ENCODE measurements at places on chromosomes 2 and 18.

- DNase-seq: no peak
Observed at GRCh38 chr2:1798115-1798784, 53.9 kb upstream of the PXDN start.

DNA sequence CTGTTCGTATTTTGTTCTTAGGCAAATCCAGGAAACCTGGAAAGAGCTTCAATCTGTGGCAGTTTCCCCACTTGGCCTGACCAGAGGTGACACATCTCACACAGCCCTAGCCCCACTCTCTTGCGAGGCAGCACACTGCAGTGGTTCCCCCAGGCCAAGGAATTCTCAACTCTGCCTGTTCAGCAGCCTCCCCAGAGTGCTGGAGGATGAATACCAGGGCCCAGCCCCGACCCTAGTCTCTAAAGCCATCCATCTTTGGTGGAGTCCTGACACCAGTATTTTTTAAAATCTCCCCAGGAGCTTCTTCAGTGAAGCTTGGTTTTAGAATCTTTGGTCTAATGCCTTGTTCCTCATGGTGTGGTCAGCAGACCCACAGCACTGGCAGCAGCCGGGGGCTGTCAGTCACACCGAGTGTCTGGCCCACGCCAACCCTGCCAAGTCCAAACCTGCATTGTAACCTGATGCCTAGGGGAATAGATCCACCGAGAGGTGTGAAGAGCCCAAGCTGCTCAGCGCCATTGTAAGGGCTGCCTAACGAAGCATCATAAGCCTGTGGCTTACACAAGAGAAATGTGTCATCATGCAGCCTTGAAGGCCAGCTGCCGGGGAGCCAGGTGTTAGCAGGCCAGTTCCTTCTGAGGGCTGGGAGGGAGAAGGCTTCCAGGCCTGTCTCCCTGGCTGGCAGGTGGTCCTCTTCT is 428.7 kb upstream of the ID2 start:
- peak; percentile 42 for DNase-seq

- no peak for DNase-seq
Observed at GRCh38 chr2:23280401-23280800, 104.6 kb upstream of the KLHL29 start.

- DNase-seq: no peak
Observed at GRCh38 chr2:223465793-223466192, 136.4 kb downstream of the SCG2 start.

- DNase-seq: no peak
Observed at GRCh38 chr2:98804736-98805135, 73.8 kb upstream of the MGAT4A start.

DNA sequence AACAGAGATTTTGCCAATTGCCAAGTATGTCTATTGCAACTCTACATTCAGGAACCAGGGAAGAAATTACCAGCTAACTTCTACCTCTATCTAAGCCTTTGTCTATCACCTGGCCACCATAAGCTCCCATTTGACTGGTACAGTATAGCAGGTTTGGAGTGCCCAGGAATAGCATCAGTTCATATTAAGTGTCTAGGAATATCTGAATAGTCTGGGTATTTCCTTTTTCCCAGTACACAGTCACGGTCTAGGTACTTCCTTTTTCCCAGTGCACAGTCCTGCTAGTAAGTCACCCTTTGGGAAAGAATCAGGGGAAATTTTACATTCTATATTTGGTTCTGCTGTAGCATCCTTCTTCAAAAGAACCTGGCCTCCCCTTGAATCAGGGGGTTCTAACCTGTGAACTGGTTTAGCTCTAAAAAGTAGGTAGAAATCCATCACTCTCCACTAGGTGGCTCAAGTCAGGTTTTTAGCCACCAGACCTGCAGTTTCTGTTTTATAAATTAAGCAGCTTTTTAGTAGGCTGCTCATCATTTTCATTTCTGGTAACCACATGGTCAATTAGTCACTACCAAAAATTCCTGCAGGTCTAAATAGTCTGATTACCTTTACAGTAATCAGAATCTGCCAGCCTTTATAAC is 49.3 kb upstream of the DNAJC10 start:
- DNase-seq: no peak

DNA sequence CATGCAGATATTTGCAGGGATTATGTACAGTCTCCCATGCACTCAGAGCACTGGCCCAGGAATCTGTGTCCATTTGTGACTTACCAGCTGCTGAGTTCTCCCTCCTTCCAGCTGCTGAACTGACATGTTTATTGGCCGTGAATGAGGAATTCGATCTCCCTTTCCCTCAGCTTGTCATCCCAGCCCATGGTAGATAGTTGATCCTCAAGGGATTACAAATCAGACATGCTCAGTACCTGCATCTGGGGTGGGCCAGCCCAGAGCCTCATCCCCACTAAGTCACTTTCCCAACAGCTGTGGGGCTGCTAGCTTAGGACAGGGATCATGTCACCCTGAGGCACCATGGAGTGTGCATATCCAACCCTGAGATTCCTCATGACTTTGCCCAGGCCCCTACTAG is 1284.9 kb upstream of the LRRTM1 start:
- DNase-seq: no peak

DNA sequence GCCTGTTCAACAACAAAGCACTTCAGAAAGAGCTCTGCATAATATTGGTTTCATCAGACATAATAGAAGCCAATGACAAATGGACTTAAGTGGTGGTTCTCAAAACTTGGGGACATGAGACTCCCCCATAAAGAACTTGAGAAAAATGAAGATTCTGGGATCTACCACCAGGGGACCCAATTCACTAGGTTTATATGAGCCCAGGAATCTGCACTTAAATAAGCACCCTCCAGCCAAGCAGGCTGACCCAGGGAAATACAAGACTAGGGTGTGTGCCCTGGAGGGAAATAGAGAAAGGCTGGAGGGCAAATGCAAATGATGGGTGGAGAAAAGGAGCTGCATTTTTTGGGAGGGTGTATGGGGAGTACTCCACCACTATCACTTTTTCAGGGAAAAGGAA is 52.5 kb downstream of the SATB2 start:
- DNase-seq: no peak
